Pericardium fibroblast (primary cell): ENCODE measurements at places on chromosomes 1 and 21. TPM values are rescaled to one million over a fixed set of nuclear protein-coding genes. Genes with fewer than 3 reads are reported as not detected.

Gene HPCA
- not detected in 2 replicates for total RNA-seq

Gene F11R
- total RNA-seq: 6.6 and 11.7 TPM in 2 replicates

Gene KCNK2
- 0.23 and 17.9 TPM in 2 replicates for total RNA-seq

Gene TFF2
- total RNA-seq: not detected in 2 replicates
